Stimulated activated CD4-positive, alpha-beta T cell treated with anti-CD3 and anti-CD28 coated beads, Interleukin-4, amount 100 ng/mL, for 1 hour (primary cell): ENCODE measurements at places on chromosomes 6 and 20.
A peak's percentile ranks its signal among the peaks of the same experiment; 100 is the strongest.

- no peak for DNase-seq
Observed at GRCh38 chr6:132314432-132314831, 86.8 kb downstream of the MOXD1 start.

DNA sequence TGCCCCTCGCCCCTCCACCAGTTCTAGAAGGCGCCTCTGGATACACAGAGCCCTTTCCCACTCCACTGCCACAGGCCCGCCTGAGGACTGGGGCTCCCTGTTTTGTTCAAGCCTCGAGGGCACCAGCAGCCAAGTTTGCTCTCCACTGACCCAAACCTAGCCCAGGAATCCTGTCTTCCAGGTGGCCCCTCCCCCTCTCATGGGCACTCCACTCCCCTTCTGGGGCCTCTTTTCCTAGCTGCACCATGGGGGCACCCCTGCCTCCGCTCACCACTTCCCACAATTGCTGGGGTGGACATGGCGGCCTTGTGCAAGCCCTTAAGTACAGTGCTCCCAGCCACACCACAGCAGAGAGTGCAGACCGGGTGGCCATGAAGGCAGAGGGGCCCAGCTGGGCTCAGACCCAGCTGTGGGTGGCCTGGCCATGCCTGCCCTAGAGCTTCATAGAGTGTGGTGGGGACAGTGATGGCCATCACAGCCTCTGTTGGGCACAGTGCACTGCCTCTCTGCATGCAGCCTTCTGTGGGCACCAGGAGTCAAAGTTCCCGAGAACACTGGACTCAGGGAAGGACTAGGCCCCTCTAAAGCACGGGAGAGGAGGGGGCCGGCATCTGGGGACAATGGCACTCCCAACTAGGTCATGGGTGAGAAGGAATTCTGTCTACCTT is 1.3 kb downstream of the MYL9 start:
- no peak for DNase-seq

GRCh38 chr6:109308018-109308492 is 74.2 kb downstream of the CD164 start:
- DNase-seq = no peak

DNA sequence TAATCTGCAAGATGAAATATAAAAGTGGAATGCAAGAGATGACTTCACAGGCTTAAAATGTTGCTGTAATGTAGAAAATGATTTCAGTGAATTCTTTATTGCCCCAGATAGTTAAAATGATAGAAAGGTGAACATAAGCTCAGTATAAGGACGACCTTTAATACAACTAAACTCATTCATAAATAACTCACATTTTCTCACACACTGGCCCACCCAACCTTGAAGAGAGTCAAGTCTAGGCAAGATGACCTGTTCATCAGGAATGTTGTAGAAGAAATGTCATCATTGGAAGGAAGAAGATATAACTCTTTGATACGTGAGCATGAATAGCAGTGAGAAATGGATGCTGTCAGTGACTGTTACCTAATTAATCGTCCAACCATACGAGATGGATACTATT is 111.1 kb upstream of the SASH1 start:
- DNase-seq = no peak

GRCh38 chr6:125361868-125362267 is 60.1 kb upstream of the HDDC2 start:
- DNase-seq = no peak

DNA sequence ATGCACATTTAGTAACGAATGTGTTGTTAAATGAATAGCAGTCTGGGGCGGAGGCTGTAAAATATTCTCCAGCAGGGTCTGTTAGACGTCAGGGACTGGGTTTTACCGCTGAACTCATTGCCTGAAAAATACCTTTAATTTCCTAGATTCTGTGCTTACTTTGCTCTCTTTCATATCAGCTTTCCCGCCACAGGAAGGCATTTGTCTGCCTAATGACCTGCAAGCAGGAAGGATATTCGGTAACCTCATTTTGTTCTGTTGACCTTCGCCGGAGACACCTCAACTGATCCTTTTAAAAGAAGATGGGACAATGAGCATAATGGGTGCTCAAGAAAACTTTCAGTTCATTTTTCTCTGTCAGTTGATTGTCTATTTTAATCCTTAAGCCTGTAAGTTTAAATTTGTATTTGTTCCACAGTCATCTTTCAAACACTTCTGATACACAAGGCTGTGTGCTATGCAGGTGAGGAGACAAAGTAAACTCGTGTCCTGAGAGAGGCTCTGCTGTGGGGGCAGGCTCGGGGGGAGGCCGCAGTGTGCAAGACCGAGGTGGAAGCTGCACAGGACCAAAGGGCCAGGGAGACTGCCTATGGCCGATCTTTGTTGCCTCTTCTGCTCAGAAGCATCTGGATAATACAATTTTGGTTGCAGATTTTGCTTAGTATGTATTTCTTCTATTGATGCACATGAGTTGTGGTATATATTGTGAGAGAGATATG is 27.4 kb upstream of the SIM1 start:
- no peak for DNase-seq

DNA sequence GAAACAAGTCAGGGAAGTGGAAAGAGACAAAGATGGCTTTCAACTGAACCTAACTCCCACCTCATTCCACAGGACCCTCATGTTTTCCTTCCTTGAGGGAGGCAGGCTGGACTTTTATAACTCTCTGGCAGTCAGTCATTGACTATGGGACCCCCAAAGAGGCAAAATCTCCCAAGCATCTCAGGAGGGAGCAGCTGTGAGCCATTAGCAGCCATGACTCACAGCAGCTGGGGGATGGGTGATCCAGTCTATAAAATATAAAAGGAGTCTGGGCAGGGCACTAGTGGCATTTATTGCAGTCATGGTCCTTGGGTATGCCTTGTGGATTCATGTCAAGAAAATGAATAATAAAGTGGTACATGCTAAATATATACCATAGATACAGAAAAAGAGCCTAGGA is 387.0 kb upstream of the CHD6 start:
- no peak for DNase-seq

DNA sequence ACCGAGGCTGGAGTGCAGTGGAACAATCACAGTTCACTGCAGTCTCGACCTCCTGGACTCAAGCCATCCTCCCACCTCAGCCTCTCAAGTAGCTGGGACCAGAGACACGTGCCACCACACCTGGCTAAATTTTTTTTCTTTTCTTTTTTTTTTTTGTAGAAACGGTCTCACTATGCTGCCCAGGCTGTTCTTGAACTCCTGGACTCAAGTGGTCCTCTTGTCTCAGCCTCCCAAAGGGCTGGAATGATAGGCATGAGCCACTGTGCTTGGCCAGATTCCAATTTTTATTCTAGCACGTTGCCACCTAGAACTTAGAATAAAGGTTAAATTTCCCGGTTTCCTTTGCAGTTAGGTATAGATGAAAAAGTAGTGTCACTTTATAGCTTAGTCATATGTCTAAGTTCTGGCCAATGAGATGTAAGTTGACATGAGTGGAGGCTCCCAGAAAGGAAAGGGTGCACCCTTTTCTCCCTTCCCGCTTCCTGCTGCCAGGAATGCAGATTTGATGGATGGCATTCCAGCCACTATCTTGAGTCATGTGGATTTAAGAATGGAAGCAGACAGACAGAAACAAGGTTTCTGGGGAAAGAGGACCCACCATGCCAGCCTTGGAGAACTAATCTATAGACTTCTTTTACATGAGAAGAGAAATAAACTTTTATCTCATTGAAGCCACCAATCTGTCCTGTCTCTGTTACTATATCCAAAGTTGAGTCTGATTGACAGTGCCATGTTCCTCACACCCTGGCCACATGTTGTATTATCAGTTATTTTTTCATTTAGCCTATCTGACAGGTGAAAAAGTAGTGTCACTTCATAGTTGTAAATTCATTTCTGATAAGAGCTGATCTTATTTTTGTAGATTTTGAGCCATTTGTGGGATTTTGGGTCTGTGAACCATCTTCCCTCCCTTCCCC is 60.6 kb upstream of the NCOA3 start:
- no peak for DNase-seq

- DNase-seq = no peak
Observed at GRCh38 chr6:12279322-12280091, 10.7 kb upstream of the EDN1 start.

- no peak for DNase-seq
Observed at GRCh38 chr6:4906293-4907276, 97.3 kb downstream of the RPP40 start.

DNA sequence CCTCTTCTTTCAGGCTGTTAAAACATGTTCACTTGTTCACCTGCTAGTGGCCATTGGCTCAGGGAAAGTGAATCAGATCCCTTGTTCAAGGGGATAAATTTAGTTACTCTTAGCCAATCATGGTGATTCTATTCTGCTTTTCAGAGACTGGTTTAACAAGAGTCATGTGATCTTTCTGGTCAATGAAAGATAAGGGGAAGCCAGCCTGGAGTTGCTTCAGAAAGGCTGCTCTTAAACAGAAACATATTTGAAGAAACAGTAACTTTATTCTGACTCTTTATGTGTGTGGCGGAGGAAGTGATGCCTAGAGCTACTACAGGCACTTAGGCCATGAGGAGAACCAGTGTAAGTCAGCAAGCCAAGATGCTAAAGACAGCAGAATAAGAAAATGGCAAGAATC is 28.1 kb upstream of the AHI1 start:
- DNase-seq = no peak

- no peak for DNase-seq
Observed at GRCh38 chr6:77415706-77416105, 47.6 kb downstream of the HTR1B start.

DNA sequence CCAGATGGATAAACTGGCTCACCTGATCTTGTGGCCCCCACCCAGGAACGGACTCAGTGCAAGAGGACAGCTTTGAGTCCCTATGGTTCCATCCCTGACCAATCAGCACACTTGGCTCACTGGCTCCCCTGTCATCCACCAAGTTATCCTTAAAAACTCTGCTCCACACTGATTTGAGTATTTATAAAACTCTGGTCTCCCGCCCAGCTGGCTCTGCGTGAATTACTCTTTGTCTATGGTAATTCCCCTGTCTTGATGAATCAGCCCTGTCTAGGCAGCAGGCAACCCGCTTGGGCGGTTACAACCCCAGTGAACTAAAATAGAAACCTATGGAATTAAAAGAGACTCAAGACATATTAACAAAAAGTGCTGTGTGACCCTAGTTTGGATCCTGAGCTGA is 38.1 kb upstream of the CD83 start:
- peak; percentile 39 for DNase-seq

DNA sequence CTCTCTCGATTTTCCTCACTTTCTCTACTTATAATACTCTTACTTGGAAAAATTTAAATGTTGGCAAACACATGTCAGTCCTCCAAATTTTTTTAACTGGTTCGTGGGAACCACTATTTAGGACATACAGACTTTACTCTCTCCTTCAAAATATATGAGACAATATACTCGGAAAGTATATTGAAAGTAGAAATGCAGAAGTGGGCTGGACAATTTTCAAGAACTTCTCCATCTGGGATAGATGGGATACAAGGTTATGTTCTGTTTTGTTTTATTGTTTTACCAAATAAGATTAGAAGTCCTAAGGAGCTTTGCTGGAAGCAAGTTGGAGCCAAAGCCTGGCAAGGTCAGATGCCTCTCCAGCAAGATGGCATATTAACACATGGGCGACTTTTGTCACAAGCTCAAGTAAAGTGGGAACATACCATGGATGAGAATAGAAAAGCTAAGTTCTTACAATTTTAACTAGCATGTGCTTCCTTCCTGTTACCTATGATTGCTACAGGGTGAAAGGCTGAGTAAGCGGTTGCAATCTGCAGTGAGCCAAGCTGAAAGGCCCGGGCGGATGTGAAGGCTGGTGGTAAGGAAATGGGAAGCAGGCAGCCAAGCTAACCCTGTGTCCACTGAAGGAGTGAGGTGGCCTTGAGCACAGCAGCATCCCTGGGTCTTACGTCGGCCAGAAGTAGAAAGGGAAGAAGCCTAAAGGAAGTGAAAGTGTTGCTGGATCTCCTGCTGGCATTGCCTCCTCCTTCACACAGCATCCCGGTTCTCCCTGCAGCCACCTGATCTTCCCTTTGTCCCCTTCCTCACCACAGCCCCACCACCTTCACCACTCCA is 7.1 kb downstream of the MAP3K5 start:
- DNase-seq = peak; percentile 29

DNA sequence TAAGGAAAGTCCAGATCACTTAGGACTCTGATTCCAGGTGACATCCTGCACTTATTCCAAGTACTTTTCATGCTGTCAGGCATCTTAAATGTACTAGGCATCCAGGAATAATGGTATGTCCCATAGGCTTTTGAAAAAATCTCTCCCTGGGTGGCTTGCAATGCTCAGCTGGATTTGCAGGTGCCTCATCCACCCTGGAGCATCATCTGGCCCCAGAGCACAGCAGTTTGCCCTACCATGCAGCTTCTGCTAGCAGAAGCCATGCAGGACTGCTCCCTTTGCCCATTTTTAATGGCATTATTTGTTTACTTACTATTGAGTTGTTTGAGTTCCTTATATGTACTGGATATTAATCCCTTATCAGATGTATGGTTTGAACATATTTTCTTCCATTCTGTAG is 45.2 kb downstream of the DZANK1 start:
- no peak for DNase-seq

DNA sequence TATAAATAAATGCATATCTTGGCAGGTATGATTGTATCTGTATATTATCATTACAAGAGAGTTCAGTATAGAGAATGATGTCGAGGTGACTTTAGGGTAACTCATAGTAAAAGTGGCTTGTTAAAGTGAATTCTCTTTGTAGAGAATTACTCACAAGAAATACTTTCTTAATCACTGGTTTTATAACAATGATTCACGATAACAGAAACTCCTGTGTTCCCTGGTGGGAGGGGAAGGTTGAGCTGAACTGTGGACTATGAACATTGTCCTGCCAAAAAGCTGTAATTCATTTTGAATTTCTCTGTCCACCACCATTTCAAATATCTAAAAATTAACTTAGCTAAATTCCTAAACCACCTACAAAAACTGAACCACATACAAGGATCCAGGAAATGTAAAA is 7.7 kb downstream of the TPMT start:
- DNase-seq = no peak

DNA sequence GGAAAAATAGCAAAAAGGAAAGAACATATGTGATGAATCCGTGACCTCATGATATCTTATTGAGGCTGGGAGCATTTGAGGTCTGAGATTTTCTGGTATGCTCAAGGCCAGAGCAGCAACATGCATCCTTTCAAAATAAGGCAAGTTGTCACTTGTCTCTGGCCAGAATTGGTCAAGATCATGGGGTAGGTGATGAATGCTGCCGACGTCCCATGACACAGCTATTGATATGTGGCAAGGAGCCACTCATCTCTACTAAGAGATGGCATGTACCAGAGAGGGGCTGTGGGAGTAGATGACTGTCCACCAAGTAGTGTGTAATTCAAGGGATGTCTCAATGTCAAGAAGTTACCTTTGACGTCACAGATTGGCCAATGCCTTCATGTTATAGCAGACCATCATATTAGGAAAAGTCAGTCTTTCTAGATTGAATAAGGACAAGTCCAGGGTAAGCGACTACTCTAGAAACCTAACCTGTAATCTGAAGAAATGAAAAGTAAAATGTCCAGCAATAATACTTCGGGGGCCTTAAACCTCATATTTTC is 527.4 kb downstream of the BMP2 start:
- no peak for DNase-seq

- no peak for DNase-seq
Observed at GRCh38 chr6:161922631-161923119, 648.8 kb upstream of the AGPAT4 start.
